ENCODE measurements at places on chromosomes 6 and 20.

GRCh38 chr20:15339264-15339663 is 1001.9 kb upstream of the FLRT3 start:
- no peak for DNase-seq

DNA sequence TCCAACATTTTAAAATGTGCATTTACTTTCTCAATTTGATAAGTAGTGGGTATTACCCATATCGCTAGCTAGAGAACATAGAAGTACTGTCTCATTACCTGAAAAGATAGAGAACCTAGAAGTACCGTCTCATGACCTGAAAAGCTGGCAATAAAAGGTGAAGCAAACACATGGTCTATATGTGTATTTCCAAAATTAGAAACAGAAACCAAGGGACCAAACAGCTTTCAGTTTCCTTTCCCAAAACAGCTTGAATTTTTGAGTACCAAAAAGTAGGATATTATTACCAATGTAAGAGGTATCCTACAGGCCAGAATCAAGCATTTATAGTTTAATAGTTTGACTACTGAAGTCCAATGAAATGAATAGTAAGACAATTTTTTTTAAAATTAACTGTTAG is 77.2 kb downstream of the KIF13A start:
- no peak for DNase-seq

GRCh38 chr6:126797981-126798380 is 320.5 kb upstream of the RSPO3 start:
- DNase-seq: no peak

DNA sequence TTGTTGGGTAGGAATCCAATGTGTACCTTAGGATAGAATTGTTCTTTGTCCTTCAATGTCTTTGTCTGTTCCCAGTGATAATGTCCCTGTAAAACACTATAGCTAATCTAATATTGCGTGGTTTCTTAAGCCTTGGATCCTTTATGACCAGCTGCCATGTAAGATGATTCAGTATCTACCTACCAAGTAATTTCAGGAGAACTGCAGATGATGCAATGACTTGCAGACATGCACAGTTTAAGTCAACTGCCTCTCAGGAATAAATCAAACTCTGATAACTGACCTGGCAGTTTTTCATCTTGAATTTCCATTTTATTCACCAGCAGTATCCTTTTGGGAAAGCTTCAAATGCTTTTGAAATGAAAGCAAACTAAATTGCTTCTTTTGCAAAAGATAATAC is 157.8 kb downstream of the TPBG start:
- DNase-seq: no peak

DNA sequence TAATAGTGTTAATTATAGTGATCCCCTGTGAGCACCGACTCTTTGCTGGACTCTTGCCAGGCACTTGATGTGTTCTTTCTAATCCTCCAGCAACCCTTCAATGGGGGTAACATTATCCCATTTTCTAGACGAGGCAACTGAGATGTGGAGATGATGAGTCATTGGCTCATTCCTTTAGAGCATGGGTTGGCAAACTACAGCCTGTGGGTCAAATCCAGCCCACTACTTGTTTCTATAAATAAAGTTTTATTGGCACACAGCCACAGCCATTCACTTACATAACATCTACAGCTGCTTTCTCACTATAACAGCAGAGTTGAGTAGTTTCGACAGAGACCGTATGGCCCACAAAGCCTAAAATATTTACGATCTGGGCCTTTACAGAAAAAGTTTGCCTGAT is 249.5 kb upstream of the KCNG1 start:
- DNase-seq: no peak

- no peak for DNase-seq
Measured at GRCh38 chr6:54877713-54878317, 31.2 kb downstream of the FAM83B start.

DNA sequence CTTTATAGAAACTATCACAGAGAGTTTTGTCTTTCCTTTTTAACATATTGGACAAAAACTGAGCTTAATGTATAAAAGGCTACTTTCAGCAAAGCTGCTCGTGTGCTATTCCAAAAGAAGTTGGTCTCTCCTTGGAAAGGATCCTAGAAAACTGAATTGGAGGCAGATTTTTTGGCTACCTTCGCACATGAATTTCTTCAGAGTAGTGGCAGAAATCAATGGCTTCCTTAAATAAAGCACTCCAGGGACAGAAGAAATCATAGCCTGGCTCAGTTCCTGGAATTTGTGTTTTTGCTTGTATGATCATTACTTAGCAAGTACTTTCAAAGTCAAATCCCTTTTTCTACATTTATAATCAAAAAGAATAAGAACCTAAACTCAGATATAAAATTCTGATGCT is 780.3 kb downstream of the PHF3 start:
- DNase-seq: no peak

- no peak for DNase-seq
Measured at GRCh38 chr6:170407932-170408331, 101.4 kb downstream of the FAM120B start.

DNA sequence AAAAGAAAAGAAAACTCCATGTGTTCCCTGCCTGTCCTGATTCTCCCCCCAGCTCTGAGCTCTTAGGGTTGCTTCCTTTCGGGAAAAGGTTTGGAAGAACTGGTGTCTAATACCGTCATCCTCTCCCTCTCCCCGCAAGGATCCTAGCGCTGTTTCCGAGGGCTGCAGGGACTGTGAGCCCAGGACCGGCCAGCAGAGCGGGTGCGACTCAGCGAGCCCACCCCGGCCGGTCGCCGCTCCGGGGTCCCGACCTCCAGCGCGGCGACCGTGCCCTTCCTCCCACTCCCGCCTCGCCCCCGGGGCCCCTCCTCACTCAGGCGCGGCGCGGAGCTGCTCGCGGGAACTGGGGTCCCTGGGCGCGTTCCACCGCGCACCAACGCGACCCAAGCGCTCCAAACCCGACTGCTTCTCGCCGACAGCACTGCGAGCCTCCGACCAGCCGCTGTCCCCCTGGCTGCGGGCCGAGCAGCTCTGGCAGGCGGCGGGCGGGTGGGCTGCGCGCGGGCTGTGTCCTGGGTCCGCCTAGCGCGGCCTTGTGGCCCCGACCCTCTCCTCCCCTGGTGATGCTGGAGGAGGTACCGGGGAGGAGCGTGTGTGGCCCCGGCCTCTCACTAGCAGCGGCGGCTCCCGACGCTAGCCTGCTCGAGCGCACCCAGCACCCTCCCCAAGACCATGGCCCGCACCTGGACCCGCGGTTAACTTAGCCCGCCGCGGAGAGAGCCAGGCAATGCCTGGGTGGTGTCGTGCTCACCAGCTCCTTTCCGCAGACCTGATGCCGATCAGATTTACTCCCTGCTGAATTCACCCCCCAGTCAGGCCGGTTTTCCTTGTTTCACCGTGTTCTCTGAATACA is at the start of gene PLA2G7:
TSS of gene PLA2G7 (minus strand) at position 509 of the 853 bp plus-strand sequence. CDS start 12,484 bp downstream, outside the sequence.
- no peak for DNase-seq

GRCh38 chr20:38216201-38216600 is 44.3 kb downstream of the KIAA1755 start:
- DNase-seq: no peak

GRCh38 chr6:167152862-167153261 is 4.9 kb downstream of the GPR31 start:
- DNase-seq: no peak

- DNase-seq: no peak
Measured at GRCh38 chr6:150702675-150703074, 103.0 kb downstream of the PLEKHG1 start.

DNA sequence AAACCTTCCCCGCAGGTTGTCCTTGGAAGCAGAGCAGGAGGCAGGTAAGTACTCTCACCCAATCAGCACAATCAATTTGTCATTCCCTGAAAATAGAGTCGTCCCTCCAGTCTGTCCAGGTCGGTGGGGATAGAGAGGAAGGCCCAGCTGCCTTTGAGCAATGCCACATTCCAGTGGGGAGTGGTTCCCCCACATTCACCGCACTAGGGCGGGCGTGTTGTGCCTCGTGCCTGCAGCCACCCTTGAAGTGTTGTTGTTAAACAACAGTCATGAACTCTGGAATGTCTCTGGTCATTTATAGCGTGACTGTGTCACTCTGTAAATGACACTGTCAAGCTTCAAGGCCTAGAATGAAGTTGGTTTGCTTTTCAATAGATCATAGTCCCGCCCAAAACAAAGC is 33.4 kb downstream of the PRDM1 start:
- no peak for DNase-seq

Measured in stimulated activated CD8-positive, alpha-beta memory T cell treated with anti-CD3 and anti-CD28 coated beads, Interleukin-15, amount 100 ng/mL, for 48 hours (primary cell).